Muscle of arm (tissue), 14 donors: ENCODE measurements at places on chromosomes 2 and 18. TPM values are rescaled to one million over a fixed set of nuclear protein-coding genes. Genes with fewer than 3 reads are reported as not detected.

DNA sequence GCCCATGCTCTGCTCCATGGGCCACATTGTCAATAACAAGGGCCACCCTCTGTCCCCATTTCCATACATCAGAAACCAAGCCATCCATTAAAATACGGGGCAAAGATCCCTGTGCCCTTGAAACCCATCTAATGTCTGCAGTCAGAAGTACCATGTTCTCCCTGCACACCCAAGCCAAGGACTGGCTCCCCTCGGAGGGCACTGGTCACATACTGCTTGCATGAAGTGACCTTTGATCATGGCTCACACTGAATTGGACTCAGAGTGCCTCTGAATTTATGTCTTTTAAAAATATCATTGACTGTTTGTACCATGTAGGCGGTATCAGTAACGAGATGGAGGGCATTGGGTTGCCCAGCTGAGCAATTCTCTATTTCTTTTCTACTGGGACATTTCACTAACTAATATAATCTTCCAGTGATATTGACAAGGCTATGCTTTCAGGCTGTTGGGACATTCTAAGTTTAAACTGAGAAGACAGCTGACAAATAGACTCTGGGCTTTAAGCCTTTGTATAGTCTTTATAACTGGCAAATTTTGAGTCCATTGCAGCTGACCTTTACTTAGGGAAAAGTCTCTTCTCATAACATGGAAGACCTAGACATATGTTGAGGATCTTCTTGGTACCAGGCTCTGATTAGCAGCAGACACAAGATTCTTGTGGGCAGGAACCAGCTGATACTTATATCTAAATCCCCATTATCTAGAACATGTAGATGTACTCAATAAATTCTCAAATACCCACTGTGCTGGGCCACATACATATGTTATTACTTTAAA, 214.3 kb downstream of the MYCN start:
- no peak for DNase-seq

DNA sequence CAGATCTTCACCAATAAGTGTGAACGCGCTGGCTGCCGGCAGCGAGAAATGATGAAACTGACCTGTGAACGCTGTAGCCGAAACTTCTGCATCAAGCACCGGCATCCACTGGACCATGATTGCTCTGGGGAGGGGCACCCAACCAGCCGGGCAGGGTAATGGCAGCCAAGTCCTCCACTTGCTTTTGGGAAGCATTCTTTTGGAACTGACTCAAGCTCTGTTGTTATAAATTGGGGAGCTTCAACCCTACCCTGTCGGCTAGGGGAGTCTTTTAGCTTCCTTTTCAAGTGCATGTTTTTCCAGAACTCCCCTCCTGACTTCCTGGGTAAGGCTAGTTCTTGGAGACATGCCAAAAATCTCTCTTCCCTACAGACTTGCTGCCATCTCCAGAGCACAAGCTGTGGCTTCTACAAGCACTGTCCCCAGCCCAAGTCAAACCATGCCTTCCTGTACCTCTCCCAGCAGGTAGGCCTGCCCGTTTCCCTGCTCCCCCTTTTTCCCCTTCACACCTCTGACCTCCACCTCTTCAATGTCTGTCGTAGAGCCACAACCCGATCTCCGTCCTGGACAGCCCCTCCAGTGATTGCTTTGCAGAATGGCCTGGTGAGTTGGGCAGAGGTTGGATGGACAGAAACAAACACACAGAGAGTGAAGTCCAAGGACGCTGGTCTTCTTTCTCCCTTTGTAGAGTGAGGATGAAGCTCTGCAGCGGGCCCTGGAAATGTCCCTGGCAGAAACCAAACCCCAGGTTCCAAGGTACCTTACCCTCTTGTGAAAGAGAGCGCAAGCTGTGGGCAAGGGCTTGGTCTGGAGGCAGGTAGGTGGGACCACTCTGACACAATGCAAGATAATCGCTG, 1.5 kb downstream of the ZFAND2B start:
- no peak for DNase-seq

DNA sequence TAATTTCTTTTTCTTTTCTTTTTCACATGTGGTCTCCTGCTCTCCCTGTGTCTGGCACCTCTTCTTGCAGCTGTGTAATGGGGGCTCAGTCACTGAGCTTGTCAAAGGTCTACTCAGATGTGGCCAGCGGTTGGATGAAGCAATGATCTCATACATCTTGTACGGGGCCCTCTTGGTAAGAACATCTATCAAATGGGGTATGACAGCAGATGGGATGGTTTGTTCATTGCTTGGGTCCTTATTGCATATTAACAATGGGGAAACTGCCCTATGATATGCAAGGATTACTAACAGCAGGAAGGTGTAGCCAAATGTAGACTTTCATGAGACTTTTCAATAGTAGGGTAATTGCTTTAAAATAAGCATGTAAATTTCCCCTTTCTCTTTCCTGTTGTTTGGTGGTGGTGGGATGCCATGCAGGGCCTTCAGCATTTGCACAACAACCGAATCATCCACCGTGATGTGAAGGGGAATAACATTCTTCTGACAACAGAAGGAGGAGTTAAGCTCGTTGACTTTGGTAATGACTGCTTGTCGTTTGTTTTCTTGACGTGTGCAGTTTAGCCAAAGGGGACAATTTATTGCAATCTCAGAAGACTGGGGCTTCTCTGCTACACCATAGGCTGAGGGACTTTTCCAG, 36.5 kb downstream of the MYO3B start:
- DNase-seq: no peak

The DYSF gene
- 156 TPM for polyA plus RNA-seq

The MSH6 gene
- polyA plus RNA-seq: 41.9 TPM
